Mesothelial cell of epicardium (in vitro differentiated cells): ENCODE measurements at places on chromosomes 6 and 20.

- DNase-seq = no peak
These were observed 326.6 kb downstream of the ZFAND3 start for GRCh38 chr6:38146021-38146733.

DNA sequence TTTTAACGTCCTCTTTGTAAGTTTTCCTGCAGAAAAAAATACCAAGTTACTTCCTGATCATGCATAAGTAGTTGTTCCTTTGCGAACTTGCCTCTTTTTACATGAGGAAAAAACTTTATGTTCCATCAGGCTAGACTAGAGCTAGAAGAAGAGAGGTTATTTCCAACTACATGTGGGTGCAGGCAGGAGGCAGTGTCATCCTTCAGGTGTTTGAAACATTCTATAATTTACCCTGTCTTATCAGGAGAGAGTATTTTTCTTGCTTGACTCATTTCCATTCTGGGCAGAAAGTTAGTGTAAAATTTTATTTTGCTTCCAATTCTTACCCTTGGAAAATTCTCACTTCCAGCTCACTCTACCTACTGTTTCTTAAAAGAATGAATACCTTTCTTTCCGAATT is 28.5 kb upstream of the EPHA7 start:
- DNase-seq = no peak

- no peak for DNase-seq
These were observed 171.1 kb downstream of the ADAT2 start for GRCh38 chr6:143279385-143279784.

GRCh38 chr20:14331646-14332045 is 5.8 kb downstream of the FLRT3 start:
- DNase-seq = no peak

GRCh38 chr6:11744753-11745152 is 33.9 kb downstream of the ADTRP start:
- DNase-seq = no peak

DNA sequence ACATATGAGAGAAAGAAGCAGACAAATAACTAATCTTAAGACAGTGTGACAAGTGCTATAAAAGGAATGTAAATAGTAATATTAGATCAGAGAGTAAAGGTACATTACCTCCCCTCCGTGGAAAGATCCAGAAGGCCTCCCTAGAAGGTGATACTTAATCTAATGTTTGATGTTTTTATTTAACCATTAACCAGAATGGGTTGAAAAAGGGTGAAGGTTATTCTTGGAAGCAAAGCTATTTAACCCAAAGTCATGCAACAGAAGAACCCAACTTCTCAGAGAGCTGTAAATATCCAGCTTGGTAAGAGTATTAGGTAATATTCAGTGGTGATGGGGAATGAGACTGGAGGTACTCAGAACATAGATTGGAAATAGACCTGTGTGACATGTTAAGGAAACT is 68.0 kb upstream of the HIVEP1 start:
- DNase-seq = no peak
